Calu3 (cell line): ENCODE measurements at places on chromosomes 12 and 14. TPM values are rescaled to one million over a fixed set of nuclear protein-coding genes. Genes with fewer than 3 reads are reported as not detected.

CLEC6A gene
- total RNA-seq, result not detected in 2 replicates

RPAP3 gene
- 29.7 and 33.5 TPM in 2 replicates for total RNA-seq

CIDEB gene
- 0.17 TPM in 1 of 2 replicates, not detected in the other for total RNA-seq

ABCC9 gene
- total RNA-seq, result 0.05 TPM in 1 of 2 replicates, not detected in the other

GRCh38 chr14:81849714-81850113 lies 316.1 kb upstream of the SEL1L start:
- DNase-seq, result no peak
- H3K36me3 ChIP-seq, result no peaks in the 10 kb centered on the region
- no peak overlapping the region for H3K27ac ChIP-seq
- no peaks in the 10 kb centered on the region for H3K27me3 ChIP-seq
- no peak overlapping the region for H3K4me3 ChIP-seq
- H3K4me1 ChIP-seq, result no peaks in the 10 kb centered on the region

- H3K36me3 ChIP-seq, result no peaks in the 10 kb centered on the region
- no peak overlapping the region for H3K27ac ChIP-seq
- no peaks in the 10 kb centered on the region for H3K27me3 ChIP-seq
- no peak for DNase-seq
- H3K4me3 ChIP-seq, result no peak overlapping the region
These were observed 200.5 kb downstream of the GXYLT1 start for GRCh38 chr12:41944216-41944615.

DNA sequence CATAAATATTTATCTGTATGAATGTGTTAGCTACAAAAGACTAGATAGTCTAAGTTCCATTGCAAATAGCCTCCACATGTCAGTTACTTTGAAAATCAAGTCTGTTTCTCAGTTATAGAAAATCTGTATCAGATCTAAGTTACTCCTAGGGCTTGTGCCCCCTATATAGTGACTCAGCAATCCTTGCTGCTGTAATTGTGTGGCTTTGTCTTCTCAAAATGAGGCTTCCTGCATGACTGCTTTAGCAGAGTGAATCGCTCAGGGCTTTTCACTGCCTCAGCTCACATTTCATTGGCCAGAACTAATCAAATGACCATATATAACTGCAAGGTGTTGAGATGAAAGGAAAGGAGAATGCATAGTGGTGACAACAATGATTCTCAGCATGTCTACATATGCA lies 552.2 kb upstream of the STXBP6 start:
- no peaks in the 10 kb centered on the region for H3K36me3 ChIP-seq
- no peaks in the 10 kb centered on the region for H3K4me1 ChIP-seq
- H3K4me3 ChIP-seq, result no peak overlapping the region
- H3K27ac ChIP-seq, result no peak overlapping the region

DNA sequence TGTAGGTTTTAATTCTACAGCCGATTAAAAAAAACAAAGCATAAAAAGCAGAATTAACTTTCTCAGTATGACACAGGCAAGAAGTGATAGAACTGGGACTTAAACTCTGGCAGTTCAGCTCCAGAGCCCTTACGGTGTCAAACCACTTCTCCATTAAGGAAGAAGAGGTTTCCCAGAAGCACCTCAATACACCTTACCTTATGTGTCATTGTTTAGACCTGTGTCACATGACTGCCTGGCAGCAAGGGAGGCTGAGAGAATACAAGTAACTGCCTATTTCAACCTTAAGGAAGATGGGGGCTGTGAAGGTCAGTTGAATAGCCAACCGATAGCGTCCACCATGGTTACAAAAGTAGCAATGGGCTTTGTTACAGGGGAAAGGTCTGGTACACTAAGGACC lies 54.6 kb upstream of the ARHGAP5 start:
- no peak overlapping the region for H3K4me3 ChIP-seq
- peaks cover 5% of the 10 kb centered on the region for H3K36me3 ChIP-seq
- no peaks in the 10 kb centered on the region for H3K27me3 ChIP-seq
- DNase-seq, result no peak
- H3K4me1 ChIP-seq, result peaks cover 35% of the 10 kb centered on the region

DNA sequence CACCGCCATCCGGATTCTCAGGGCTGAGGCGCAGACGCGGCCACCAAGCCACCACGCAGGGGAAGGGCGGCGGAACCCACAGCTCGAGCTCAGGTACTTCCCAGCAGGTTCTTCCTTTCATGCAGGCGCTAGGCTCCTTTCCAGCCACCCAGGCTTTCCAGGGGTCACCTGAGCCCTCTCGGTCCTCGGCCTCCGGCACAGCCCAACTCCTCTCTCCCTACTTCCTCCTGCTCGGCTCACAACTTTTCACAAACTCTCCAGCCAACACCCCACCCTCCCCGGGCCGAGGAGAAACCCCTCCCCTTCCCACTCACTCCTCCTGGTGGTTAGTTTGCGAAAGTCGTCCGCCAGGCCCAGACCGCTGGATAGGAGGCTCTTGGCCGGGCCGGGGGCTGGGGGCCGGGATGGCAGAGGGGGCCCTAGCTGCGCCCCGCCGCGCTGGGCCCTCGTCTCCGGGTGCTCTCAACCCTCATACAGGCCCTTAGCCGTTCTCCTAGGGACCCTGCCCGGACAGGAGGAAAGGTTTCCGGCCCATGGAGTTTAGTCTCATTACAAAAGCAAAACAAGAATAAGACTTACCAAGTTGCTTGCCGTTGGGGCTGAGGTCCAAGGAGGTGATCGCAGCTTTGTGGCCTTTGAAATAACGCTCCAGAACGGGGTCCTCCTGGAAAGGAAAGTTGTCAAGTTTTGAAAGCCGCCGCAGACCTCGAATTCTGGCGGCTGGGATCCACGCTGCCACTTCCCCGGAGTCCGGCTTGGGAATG lies at the start of gene GALNT4:
Gene GALNT4 (minus strand): TSS at position 256 of the 764 bp plus-strand sequence. CDS start 247 bp downstream, at position 9.
- peaks cover 65% of the 10 kb centered on the region for H3K36me3 ChIP-seq
- no peaks in the 10 kb centered on the region for H3K27me3 ChIP-seq
- H3K4me1 ChIP-seq, result peaks cover 34% of the 10 kb centered on the region
- peak within 1 kb of the TSS; percentile 94 for H3K27ac ChIP-seq

DNA sequence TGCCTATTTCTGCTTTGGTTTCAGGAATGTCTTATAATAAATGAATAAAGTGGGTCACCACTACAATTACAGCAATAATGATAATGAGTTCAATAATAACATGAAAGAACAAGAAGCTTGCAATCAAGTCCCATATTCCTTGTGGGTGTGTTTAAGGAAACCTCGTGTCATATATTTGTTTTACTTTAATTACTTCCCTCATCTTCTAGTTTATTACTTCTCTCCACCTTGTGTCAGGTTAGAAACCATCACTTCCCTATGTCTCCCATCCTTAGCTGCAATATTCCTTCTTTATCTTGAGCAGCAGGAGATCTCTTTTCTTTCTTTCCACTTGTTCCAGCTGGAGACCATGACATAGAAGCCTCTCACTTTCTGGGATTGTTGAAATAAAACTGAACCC lies 384.0 kb upstream of the TMEM132C start:
- H3K4me3 ChIP-seq, result no peak overlapping the region
- no peak overlapping the region for H3K27ac ChIP-seq
- no peaks in the 10 kb centered on the region for H3K4me1 ChIP-seq

DNA sequence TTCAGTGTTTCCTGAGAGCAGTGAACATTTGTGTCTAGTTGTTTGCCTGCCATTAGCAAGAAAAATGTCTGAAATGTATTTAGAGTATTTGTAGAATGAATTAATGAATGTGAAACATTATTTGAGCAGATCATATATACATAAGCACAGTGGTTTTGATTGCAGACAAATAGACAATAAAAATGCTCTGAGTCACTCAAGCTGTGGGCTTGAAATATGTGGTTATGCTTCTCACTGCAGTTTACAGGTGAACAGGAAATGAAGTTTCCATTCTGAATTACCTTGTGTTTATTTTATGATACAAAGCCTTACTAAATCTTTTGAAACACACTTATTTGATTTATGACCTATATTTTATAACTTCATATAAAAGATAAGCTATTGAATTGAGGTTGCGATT lies 827.7 kb downstream of the TMTC2 start:
- no peak overlapping the region for H3K4me3 ChIP-seq
- DNase-seq, result peak; percentile 9
- H3K36me3 ChIP-seq, result no peaks in the 10 kb centered on the region
- H3K27ac ChIP-seq, result no peak overlapping the region
- H3K27me3 ChIP-seq, result no peaks in the 10 kb centered on the region

DNA sequence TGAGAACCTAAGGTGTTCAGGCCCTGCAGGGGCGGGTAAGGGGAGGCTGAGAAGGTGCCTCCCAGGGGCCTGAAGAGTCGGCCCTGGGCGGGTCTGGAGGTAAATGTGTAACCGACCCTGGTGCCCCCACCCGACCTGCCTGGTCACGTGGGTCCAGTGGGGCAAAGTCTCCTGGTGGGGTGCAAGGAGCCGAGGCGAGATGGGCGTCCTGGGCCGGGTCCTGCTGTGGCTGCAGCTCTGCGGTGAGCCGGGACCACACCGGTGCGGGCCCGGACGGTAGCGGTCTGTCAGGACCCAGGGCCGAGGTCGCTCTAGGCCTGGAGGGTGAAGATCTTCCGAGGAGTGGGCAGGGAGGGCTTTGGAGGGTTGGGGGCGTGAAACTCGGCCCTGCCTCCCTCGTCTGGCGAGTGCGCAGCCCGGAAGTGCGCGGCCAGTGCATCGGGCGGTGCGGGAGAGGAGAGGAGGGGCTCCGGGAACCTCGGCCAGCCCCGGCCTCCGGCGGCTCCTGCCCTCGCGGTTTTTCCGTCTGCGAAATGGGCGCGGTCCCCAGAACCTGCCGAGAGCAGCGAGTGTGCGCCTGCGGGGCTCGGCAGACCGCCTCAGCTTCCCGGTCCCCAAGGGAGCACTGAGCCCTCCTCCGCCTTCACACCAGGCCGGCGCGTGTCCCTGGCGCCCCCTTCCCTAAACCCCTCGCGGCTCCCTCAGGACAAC lies at the start of gene AMN:
Gene AMN (plus strand): TSS at position 174 of the 711 bp plus-strand sequence. CDS start 26 bp downstream, at position 200.
- peaks cover 11% of the 10 kb centered on the region for H3K36me3 ChIP-seq
- no peaks in the 10 kb centered on the region for H3K27me3 ChIP-seq
- peaks cover 8% of the 10 kb centered on the region for H3K4me1 ChIP-seq
- peak; percentile 51 for DNase-seq
- H3K4me3 ChIP-seq, result no peak within 1 kb of the TSS

GRCh38 chr12:119576118-119576810 lies 17.3 kb upstream of the TMEM233 start:
- H3K27me3 ChIP-seq, result no peaks in the 10 kb centered on the region
- H3K36me3 ChIP-seq, result no peaks in the 10 kb centered on the region
- peaks cover 8% of the 10 kb centered on the region for H3K4me1 ChIP-seq
- no peak overlapping the region for H3K4me3 ChIP-seq

DNA sequence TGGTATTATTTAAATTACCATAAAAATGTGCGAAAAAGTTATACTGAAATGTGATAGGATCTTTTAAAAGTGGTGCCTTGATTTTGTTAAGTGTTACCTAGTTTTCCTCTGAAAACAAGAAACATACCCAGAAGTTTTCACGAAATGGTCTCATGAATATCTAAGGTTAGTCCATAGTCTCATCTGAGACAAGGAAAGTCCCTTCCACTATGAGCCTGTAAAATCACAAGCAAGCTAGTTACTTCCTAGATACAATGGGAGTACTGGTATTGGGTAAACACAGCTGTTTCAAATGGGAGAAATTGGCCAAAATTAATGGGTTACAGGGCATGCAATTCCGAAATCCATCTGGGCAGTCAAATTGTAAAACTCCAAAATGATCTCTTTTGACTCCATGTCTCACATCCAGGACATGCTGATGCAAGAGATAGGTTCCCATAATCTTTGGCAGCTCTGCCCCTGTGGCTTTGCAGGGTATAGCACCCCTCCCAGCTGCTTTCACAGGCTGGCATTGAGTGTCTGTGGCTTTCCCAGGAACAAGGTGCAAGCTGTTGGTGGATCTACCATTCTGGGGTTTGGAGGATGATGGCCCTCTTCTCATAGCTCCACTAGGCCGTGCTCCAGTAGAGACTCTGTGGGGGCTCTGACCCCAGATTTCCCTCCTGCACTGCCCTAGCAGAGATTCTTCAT lies 271.4 kb downstream of the NAV3 start:
- no peaks in the 10 kb centered on the region for H3K27me3 ChIP-seq
- DNase-seq, result peak; percentile 17
- H3K4me1 ChIP-seq, result peaks cover 14% of the 10 kb centered on the region
- H3K27ac ChIP-seq, result no peak overlapping the region
- no peak overlapping the region for H3K4me3 ChIP-seq

DNA sequence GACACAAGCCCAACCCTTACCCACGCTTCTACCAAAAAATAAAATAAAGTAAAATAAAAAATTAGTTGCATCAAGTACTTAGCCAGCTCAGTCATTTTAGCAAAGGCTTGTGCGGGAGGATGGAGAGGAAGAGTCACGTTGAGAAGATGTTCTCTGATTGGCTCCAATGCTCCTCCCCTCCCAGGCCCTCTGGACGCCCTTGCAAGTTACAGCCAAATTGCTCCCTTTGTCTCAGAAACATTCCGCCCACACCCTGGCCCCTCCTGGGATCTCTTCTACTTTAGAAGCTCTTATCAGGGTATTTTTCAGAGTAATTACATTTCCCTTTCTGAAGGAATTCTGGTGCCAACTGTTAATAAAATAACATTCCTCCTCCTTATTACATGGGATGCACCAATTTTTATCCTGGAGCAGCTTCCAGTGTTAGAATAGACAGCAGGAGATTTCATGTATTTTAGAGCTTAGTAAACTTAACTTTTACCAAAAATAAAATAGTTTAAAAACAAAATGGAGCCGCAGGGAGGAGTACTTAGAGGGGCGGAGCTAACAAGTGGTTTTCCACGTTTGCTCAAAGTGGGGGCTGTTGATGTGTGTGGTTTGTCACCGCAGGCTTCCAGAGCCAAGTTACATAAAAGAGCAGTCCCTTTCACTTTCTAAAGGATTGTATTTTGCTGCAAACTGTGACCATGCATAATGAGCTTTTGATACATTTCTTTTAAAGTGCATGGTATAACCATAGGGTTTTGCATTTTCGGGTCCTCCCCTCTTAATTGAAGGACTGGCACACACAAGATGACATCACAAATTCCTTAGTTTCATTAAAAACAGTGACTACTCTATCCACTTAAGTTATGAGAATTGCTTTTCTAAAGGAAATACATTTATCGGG lies 71.7 kb upstream of the RAP1B start:
- no peak overlapping the region for H3K27ac ChIP-seq
- H3K36me3 ChIP-seq, result no peaks in the 10 kb centered on the region
- peaks cover 7% of the 10 kb centered on the region for H3K4me1 ChIP-seq
- no peak for DNase-seq
- H3K4me3 ChIP-seq, result no peak overlapping the region
- H3K27me3 ChIP-seq, result no peaks in the 10 kb centered on the region

- no peak for DNase-seq
- peaks cover 40% of the 10 kb centered on the region for H3K27me3 ChIP-seq
- H3K4me1 ChIP-seq, result peaks cover 34% of the 10 kb centered on the region
- H3K4me3 ChIP-seq, result no peak overlapping the region
- peaks cover 7% of the 10 kb centered on the region for H3K36me3 ChIP-seq
These were observed 127.8 kb downstream of the TSPAN9 start for GRCh38 chr12:3204730-3205531.

DNA sequence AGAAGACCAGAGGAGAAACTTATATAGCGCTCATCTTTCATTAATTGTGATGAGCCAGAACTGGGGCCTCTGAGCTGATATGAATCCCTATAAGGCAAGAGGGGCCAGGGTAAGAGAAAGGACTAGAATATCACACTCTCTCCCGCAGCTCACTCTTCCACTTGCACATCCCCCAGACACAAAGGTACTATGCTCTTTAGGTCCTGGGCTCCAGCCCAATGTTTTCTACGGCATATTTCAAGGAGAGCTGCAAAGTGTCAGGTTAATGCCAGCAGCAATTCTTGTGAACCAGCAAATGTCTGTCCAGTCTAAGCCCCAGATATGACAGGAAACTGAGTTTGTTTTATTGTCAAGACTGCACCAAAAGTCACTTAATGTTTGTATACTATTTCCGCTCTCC lies 29.4 kb downstream of the PPP2R5E start:
- H3K27ac ChIP-seq, result no peak overlapping the region
- no peak overlapping the region for H3K4me3 ChIP-seq
- peaks cover 15% of the 10 kb centered on the region for H3K4me1 ChIP-seq
